ENCODE measurements at places on chromosomes 16 and 17.

DNA sequence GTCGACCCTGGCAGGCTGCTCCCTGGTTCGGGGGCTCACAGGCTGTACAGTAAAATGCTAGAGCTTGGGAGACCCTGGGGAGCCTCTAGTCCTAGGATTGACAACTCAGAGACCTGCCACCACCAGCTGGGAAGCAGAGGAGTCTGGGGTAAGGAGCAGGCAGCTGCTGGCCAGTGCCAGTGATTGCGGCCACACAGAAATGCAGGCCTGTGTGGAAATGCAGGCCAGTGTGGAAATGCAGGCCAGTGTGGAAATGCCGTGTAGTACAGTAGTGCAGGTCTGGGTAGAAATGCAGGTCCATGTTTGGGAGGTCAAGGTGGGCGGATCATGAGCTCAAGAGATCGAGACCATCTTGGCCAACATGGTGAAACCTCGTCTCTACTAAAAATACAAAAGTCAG lies 23.5 kb downstream of the SGSH start:
- DNase-seq, result no peak

DNA sequence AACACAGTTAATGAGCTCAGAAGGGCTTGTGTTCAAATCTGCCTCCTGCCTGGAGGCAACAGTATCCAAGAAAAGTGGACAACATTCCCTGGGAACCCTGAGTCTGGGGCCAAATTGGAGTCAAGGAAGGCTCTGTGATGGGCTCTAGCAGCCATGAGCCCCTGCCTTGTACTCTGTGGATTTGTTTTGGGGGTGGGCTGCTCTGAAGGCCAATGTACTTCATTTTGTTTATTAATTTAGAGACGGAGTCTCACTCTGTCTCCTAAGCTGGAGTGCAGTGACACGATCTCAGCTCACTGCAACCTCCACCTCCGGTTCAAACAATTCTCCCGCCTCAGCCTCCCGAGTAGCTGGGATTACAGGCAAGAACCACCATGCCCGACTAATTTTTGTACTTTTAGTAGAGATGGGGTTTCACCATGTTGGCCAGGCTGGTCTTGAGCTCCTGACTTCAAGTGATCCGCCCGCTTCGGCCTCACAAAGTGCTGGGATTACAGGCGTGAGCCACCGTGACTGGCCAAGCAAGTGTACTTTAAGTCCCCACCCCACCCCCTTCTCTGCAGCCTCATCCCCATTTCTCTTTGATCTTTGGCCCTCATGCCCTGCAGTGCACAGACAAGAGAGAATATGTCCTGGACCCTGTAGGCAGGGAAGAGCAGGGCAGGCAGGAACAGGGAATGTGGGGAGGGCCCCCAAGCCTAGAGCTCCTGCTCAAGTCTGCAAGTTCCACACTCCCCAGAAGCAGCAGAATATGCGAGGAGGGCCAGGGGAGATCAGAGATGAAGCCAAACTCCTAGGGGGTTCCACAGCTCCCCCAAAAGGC lies 2.7 kb upstream of the GIP start:
- DNase-seq, result no peak

DNA sequence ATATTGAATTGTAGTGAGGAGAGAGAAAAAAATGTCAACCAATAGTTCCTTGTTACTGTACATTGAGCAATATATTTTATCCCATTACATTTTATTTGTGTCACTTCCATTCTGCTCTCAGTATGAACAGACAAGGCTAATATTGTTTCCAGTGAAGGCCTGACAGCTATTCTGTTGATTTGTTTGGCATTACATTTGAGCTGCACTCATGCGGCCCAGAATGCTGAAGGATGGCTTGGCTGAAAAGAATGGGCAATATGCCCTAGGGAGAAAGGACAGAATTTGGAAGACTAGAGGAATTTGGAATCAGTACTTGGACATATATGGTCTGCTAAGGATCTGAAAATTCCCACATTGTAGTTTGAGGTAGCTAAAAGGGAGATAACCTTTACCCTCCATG lies 1294.4 kb downstream of the CDH8 start:
- no peak for DNase-seq

- DNase-seq, result no peak
Measured at GRCh38 chr16:81758376-81758775, 20.7 kb upstream of the PLCG2 start.

- no peak for DNase-seq
Measured at GRCh38 chr17:56502120-56502654, 91.3 kb upstream of the NOG start.

- DNase-seq, result no peak
Measured at GRCh38 chr16:10878644-10879501, 1.9 kb downstream of the CIITA start.

- no peak for DNase-seq
Measured at GRCh38 chr16:84508502-84508901, 4.0 kb upstream of the MEAK7 start.

- no peak for DNase-seq
Measured at GRCh38 chr17:6919158-6919557, 76.7 kb upstream of the ALOX12 start.

DNA sequence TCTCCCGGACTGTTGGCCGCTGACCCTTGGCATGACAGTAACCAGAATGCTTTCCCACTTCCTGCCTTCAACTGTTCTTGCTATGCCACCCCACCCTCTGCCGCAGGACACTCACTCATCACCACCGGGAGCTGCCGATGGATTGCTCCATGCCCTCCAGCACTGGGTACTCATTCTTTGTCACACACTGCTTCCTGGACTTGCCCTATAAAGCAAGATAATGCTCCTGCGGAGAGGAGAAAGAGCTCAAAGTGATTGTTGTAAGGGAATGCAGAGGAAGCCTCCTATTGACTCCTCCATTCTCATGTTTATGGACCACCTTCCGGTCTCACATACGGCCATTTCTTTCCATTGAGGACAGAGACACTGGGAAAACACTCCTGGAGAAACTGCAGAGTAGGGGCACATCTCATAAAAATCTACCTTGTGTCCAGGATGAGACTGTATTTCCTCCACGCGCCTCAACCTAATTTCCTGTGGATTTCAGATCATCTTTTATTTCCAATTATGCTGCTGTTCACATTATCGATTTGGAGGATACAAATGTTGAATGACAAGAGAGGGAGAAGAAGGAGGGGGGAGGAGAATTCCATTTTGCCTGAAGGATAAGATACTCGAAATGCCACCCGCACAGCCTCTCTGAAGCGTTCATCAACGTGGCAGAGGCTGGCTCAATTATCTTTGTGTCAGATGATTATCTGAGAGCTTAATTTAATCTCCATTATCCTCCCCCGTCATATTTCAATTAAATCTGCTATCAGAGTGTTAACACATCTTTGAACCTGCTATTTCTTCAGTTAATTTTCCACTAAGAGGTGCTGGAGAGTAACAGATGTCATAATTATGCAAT lies 486.1 kb upstream of the SALL1 start:
- DNase-seq, result no peak

GRCh38 chr17:39402890-39403605 lies 1.6 kb upstream of the FBXL20 start:
- no peak for DNase-seq

DNA sequence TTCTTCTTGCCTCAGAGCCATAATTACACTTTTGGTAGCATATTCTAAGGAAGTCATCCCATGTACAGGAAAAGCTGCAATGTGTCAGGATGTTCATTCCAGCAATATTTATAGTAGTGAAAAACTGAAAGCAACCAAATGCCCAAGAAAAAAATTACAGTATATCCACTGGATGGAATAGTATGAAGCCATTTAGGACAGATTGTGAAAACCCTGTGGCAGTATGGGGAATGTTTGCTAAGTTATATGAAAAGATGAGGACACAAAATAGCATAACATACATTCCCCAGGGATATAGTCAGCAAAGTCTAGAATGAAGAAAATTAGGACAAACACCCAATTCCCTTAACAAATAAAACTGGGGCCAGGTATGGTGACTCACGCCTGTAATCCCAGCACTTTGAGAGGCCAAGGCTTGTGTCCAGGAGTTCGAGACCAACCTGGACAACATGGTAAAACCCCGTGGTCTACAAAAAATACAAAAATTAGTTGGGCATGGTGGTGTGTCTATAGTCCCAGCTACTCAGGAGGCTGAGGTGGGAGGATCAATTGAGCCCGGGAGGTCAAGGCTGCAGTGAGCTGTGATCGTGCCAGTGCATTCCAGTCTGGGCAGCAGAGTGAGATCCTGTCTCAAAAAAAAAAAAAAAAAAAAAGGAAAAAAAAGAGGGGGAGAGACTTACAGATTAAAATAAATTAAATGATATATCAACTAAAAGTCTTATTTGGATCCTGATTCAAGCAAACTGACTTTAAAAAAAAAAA lies 2.3 kb downstream of the LRRC3C start:
- DNase-seq, result no peak

- DNase-seq, result no peak
Measured at GRCh38 chr17:42562388-42563142, 617 bp downstream of the COASY start.

DNA sequence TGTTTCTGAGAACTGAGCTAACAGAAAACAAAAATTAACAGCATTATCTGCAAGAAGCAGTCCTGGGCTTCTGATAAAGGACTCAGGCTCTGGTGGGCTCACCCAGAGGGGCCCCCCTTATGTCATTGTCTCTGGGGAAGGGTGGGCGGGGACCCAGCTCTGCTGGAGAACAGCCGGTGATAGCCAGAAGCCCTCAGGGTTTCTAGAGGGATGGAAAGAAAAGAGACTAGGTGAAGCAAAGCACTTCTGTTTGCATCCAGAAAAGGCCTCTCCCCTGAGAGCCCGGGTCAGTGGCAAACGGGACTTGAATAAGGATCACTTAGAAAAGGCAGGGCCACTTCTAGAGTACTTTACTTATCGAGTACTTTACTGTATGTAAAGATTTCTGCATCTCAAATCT lies 7.0 kb upstream of the CDC42EP4 start:
- DNase-seq, result no peak

- no peak for DNase-seq
Measured at GRCh38 chr16:8053437-8053836, 536.9 kb downstream of the TMEM114 start.

DNA sequence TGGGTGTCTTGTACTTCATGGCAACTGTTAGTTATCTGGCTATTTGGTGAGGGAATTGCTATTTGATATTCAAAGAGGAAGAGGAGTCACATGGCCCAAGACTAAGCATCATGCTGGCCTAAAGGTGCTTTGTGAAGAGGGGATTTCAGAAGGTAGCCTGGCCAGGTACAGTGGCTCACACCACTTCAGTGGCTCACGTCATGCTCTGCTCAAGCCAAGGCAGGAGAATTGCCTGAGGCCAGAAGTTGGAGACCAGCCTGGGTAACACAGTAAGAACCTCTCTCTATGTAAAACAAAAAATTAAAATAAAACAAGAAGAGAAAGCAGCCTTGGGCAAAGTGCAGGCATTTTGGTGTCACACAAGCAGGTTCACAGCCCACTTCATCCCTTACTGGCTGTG lies 6.4 kb upstream of the MT1B start:
- DNase-seq, result no peak

- DNase-seq, result no peak
Measured at GRCh38 chr16:3094289-3095027, 4.6 kb downstream of the ZSCAN10 start.

- DNase-seq, result no peak
Measured at GRCh38 chr16:66475232-66475631, 48.1 kb downstream of the BEAN1 start.

DNA sequence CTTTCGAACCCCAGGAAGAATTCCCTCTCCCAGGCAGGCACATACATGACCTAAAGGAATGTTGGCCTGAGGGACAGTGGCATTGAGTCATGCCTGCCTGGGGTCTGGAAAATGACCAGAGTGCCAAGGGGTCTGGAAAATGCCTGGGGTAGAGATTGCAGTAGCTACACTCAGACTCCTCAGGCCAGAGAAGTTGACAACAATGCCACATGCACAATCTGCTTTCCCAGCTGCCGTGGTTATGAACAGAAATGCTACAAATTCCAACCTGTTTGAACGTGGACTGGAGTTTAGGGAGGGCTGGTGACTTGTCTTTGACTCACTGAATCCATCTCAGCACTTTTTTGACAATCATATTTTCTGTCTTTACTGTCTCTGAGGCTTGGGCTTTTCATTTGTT lies 250.0 kb downstream of the ABCC12 start:
- DNase-seq, result no peak

- no peak for DNase-seq
Measured at GRCh38 chr16:8712589-8713361, 38.4 kb downstream of the ABAT start.

Data from stimulated activated CD4-positive, alpha-beta T cell treated with anti-CD3 and anti-CD28 coated beads, Interleukin-4, amount 100 ng/mL, for 48 hours (primary cell).